ENCODE measurements at places on chromosomes 12 and 14.

- no peak overlapping the region for H3K4me3 ChIP-seq
- no peak overlapping the region for H3K27ac ChIP-seq
- peaks cover 18% of the 10 kb centered on the region for H3K27me3 ChIP-seq
- no peak for DNase-seq
- peaks cover 6% of the 10 kb centered on the region for H3K36me3 ChIP-seq
- H3K4me1 ChIP-seq, result peaks cover 12% of the 10 kb centered on the region
Observed at GRCh38 chr14:74586681-74587362, 25.2 kb downstream of the LTBP2 start.

GRCh38 chr14:104677512-104678332 lies 11.7 kb upstream of the INF2 start:
- no peak overlapping the region for H3K4me3 ChIP-seq
- peak; percentile 74 for DNase-seq
- H3K4me1 ChIP-seq, result peaks cover 22% of the 10 kb centered on the region
- peak overlapping the region; percentile 89 for H3K27ac ChIP-seq

- H3K27me3 ChIP-seq, result no peaks in the 10 kb centered on the region
- no peak overlapping the region for H3K27ac ChIP-seq
- no peaks in the 10 kb centered on the region for H3K36me3 ChIP-seq
- H3K4me3 ChIP-seq, result no peak overlapping the region
Observed at GRCh38 chr12:67038486-67038885, 230.7 kb upstream of the CAND1 start.

GRCh38 chr14:23172096-23172495 lies 11.4 kb downstream of the SLC7A8 start:
- no peaks in the 10 kb centered on the region for H3K36me3 ChIP-seq
- peaks cover 17% of the 10 kb centered on the region for H3K4me1 ChIP-seq
- no peak overlapping the region for H3K27ac ChIP-seq
- H3K4me3 ChIP-seq, result no peak overlapping the region
- H3K27me3 ChIP-seq, result peaks cover 1% of the 10 kb centered on the region

DNA sequence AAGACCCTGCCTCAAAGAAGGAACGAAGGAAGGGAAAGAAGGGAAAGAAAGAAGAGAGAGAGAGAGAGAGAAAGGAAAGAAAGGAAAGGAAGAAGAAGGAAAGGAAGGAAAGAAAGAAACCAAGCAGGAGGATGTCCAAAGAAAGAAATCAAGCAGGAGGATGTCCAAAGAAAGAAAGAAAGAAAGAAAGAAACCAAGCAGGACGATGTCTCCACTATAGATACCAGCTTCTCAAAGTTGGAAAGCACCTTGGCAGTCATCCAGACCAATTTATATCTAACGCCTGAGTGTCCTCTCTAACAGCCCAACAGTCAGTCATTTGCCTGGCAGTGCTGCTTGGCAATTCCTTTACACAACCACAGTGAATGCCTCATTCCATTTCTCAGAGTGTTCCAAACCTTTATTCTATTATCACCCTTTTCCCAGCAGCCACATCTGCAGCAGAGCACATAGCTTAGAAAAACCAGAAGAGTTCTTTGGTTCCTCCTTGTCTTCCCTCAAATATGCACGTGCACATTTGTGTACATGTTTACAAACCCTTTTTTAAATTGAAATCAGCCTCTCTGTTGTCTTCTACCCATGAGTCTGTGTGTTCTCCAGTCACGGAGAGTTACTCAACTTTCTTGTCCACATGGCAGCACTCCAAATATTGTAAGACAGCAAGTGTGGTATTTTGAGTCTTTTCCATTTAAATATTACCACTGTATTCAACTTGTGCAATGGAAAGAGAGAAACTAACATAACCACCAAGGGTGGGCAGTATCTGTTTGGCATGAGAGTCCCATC lies 138.4 kb downstream of the STXBP6 start:
- no peak for DNase-seq
- peaks cover 2% of the 10 kb centered on the region for H3K27me3 ChIP-seq
- peaks cover 6% of the 10 kb centered on the region for H3K4me1 ChIP-seq
- H3K27ac ChIP-seq, result no peak overlapping the region

DNA sequence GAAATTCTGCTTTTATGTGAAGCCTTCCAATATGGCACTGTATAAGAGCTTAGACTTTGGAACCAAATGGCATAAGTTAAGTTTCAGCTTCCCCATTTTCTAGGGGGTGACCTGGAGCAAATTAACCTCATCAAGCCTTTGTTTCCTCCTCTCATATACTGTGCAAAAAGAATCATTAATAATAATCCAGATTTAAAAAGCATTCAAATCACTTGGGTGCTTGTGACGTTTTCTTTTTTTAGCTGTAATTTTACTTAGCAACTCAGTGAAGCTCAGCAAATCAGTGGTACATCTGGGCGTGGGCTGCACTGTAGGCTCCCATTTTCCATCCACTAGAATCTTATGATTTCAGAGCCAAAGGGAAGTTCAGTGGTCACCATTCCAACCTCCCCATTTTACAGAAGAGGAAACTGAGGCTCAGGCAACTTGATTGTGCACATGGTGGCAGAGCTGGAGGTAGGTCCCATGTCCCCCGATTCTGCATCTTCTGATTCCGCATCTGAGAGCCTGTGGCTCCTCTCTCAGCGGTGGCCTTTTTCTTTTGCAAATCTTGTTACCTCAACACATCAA lies 131.2 kb downstream of the SNAPC1 start:
- no peaks in the 10 kb centered on the region for H3K36me3 ChIP-seq
- H3K27me3 ChIP-seq, result peaks cover 4% of the 10 kb centered on the region
- no peak for DNase-seq
- peaks cover 11% of the 10 kb centered on the region for H3K4me1 ChIP-seq
- no peak overlapping the region for H3K4me3 ChIP-seq
- H3K27ac ChIP-seq, result no peak overlapping the region

DNA sequence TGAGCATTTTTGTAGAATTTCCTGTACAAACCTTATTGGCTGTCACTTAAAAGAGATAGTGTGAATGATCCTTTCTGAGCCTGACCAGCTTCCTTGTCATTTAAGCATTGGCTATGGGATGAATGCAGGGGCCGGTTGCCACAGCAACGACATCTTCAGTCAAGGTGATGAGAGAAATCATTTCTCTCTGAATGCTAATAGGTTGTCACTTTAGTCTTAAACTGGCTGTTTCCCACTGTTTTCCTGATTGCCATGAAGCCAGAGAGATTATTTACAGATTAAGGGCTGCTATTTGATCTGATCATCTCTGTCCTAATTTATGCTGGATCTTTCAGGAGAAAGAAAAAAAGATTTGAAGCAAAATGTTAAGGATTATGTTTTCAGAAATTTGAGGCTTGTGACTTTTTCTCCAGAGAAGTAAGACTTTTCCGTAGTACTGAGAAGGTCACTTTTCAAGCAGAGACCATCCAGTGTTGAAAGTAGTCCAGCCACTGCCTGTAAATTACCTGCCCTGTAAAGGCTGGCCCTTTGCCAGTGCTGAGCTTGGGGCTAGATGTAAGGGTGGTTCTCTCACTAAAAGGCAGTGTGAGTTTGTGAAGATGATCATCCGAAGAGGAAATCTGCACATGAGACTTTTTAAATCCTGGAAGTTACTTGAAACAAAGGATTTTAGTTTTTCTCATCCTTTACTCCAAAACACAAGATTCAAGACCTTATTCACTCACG lies 235.6 kb downstream of the DACT1 start:
- no peak overlapping the region for H3K27ac ChIP-seq
- no peaks in the 10 kb centered on the region for H3K4me1 ChIP-seq
- H3K36me3 ChIP-seq, result no peaks in the 10 kb centered on the region
- DNase-seq, result no peak
